Posterior cingulate gyrus (tissue), 11 donors: ENCODE measurements at places on chromosomes 2 and 18.

DNA sequence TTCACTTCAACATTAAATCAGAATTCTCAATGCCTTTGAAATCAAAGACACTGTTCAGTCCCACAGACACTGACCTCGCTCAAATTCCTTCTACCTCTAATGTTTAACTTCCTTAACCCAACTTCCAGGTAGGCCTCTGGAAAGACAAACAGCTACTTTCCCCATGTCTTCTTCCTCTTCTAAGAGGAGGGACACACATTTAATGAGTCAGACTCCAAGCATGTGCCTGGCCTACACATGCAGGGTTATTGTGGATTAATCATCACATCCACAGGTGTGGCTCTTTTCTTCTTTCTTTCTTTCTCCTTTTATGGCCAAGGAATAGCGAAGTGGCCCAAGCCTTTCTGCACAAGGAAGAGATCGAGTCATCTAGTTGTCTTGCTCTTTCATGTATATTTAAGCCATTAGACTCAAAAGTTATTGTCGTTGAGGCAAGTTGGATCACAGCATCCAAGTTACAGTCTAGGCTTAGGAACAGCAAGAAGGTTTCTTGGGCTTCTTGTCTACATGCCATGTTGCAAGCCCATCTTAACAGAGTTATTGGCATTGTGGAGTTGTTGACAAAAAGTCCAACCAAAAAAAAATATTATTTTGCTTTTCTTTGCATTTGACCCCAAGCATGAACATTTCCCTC lies 387.8 kb downstream of the IRS1 start:
- no peak for DNase-seq

DNA sequence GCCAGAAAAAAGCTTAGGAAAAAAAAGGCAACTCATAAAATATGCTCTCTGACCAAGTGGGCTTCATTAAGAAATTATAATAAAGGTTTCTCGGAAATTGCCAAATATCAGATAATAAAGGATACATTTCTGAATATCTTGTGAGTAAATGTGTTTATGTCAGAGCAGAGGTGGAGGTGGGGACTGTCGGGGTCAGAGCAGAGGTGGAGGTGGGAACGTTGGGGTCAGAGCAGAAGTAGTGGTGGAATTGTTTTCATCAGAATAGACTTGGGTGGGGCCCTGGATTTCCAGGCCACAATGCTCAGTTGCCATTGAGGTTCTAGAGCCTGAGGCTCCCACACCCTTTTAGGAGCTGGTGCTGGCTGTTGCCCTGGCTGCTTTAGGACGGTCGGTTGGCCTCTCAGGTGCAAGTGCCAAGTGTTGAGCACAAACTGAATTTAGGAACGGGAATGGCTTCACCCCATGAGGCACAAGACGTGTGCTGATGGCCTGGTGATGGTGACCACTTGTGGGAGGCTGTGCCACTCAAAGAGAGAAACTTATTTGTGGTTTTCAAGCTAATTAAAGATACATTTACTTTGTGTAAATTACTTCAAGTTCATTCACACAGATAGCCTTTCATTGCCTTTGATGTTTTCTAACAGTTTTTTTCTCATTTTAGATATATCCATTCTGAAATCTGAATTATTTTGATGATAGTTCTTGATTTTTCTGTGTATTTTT lies 131.5 kb downstream of the ATP9B start:
- peak; percentile 91 for DNase-seq

DNA sequence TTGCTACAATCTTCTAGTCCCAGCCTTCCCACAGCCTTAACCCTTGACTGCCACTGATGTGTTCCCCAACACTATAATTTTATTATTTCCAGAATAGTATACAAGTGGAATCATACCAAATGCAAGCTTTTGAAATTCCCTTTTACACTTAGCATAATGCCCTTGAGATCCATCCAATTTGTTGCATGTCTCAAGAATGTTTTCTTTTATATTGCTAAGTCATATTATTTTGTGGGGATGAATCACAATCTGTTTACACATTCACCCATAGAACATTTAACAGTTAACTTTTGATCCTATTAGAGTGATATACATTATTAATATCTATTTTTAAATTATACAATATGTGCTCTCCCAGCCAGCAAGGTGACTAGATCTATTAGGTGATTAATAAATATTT lies 74.3 kb upstream of the KYNU start:
- DNase-seq = no peak

GRCh38 chr2:166444306-166444705 lies 49.7 kb downstream of the SCN7A start:
- DNase-seq = no peak

DNA sequence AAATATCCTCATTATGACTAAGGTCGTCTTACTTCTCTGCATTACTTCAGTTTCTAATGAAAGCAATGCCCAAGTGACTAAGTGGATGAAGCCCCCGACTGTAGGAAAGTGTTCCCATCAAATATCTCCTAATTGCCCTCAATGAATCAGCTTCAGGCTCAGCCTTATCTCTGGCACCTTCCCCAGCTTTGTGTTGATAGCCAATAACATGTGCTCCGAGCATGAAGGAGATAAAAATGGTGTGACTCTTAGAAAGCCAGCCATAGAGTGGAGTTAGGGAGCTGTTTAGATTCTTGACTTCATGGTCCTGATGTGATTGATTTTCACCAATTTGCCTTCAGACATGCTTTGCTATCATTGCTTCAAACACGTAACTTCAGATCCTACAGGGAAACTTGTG lies 339.2 kb upstream of the NRP2 start:
- no peak for DNase-seq

- DNase-seq = no peak
These were observed 479 bp downstream of the IL1F10 start for GRCh38 chr2:113068249-113068648.

GRCh38 chr2:132252191-132252893 lies 90.6 kb upstream of the ANKRD30BL start:
- no peak for DNase-seq

GRCh38 chr2:210756855-210757254 lies 200.5 kb downstream of the CPS1 start:
- DNase-seq = no peak

DNA sequence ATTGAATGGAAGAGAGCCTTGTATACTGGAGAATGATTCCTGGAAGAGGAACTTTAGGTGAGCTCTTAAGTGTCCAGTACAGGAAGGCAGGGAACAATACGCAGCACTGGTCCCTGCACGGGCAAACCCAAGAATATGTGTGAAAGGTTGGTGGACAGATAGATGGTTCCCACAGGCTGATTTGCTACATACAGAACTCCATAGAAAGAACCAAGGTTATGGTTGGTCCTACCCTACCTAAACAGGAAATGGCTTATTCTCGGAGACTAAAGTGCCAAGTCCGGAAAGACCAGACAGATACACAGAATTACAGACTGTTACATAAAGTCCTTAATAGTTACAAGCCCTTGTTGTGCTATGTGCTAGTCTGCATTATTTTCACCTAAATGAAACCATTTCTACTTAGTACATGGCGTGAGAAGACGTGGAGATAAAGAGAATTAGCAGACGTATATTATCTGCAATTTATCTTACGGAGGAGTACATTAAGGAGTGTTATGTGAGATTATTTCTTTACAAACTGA lies 1.2 kb downstream of the REV1 start:
- no peak for DNase-seq

GRCh38 chr2:103823847-103824246 lies 1030.1 kb upstream of the POU3F3 start:
- DNase-seq = no peak

- DNase-seq = no peak
These were observed 95.3 kb downstream of the EVA1A start for GRCh38 chr2:75465317-75465984.

DNA sequence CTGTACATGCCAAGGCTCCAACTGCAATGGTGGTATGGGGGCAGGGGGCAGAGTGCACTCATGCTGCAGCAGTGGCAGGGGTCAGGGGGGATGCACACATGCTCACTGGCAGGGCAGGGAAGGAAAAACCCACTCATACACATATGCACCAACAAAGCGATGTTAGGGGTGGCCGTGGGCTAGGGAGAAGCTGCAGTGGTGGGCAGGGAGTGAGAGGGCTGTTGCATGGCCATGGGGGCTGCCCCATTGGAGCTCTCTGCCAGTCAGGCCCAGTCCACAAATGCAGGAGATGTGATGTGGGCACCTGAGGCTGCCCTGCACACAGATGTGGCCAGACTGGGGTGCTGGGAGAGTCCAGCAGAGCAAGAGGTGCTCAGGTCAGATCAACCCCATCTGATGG lies 238.1 kb upstream of the NXPH2 start:
- no peak for DNase-seq

GRCh38 chr2:26352892-26353291 lies 6.3 kb upstream of the ADGRF3 start:
- no peak for DNase-seq

- no peak for DNase-seq
These were observed 61.0 kb downstream of the MAP3K20 start for GRCh38 chr2:173136599-173136998.

GRCh38 chr2:8234757-8235374 lies 447.0 kb upstream of the ID2 start:
- no peak for DNase-seq

GRCh38 chr2:121260370-121261154 lies 24.4 kb downstream of the TFCP2L1 start:
- DNase-seq = no peak

DNA sequence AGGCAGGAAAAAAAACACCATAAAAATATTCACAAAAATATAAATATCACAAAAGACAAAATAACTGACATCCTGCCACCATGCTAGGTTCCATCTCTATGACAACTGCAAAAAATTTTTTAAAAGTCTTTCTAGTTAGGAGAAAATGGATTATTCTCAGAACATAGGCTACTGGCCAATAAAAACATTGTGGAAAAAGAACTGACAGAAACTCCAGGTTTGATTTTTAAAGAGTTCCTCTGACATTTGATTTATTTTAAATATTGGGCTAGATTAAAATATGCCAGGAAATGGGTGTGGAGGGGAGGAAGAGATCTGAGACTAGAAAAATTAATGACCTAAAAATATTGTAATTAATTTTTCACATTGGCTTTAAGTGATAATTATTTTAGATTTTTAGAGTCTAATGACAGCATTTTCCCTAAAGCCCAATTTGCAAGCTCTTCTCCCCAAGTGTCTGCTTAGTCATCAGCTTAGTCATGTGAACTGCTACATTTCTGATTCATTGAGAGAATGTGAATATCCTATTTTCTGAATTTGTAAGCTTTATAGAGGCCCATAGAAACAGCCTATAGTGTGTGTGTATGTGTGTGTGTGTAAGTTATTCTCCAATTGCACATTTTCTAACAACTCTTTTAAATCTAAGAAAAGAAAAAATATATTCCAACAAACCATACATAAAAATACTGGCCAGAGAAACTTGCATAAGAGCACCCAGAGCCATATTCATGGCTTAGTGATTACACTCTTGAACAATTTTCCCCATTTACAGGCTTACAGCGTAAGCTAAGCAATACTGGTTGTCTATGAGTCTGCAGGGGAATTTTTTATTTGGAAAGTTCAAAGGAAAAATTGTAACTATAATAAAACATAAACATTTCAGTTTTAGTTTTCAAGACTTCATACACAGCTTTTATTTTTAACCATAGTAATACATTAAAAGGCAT lies 48.4 kb downstream of the TMEFF2 start:
- DNase-seq = no peak

GRCh38 chr2:42171396-42171980 lies 2.3 kb downstream of the EML4 start:
- no peak for DNase-seq

GRCh38 chr2:28137221-28137620 lies 246.7 kb downstream of the BABAM2 start:
- DNase-seq = no peak

DNA sequence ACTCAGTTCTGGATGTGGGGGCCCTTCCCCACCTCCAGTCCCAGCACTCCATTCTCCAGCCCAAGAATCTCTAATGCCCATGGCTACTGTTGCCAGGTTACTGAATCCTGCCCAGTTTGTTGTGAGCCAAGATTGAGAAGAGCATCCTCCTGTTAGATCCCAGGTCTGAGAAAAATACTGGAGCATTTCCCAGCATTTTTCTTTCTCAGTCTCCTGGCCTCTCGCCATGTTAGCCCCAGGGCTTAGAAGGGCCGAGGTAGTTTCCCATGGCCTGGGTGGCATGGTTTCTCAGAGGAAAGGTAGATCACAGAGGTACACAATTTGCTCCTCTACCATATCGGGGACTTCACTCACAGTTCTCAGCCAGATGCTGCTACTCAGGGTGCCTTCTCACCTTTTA lies 135.7 kb downstream of the OTX1 start:
- no peak for DNase-seq

GRCh38 chr2:19667085-19667484 lies 234.7 kb downstream of the TTC32 start:
- no peak for DNase-seq

DNA sequence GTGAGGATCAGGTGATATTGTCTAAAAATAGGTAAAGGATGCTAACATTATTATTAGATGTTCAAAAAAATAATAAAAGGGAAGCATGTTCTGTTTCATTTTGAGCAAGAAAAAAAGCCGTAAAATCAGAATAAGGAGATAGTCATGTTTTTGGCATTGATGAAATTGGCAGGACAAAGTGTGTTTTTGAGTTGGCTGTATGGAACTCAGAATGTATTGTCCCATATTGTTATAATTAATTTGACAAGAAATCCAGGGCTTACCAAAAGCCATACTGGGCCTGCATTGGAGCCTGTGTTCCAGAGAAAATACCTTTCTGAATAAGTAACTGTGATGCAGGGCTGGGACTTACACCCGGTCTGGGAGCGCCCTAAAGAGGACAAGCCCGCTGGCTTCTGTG lies 232.0 kb downstream of the AGAP1 start:
- DNase-seq = no peak

- peak; percentile 97 for DNase-seq
These were observed at the start of gene VSNL1 for GRCh38 chr2:17540093-17540812. VSNL1 (plus strand) TSS chr2:17540696; CDS start chr2:17592075, 51,379 bp downstream.

DNA sequence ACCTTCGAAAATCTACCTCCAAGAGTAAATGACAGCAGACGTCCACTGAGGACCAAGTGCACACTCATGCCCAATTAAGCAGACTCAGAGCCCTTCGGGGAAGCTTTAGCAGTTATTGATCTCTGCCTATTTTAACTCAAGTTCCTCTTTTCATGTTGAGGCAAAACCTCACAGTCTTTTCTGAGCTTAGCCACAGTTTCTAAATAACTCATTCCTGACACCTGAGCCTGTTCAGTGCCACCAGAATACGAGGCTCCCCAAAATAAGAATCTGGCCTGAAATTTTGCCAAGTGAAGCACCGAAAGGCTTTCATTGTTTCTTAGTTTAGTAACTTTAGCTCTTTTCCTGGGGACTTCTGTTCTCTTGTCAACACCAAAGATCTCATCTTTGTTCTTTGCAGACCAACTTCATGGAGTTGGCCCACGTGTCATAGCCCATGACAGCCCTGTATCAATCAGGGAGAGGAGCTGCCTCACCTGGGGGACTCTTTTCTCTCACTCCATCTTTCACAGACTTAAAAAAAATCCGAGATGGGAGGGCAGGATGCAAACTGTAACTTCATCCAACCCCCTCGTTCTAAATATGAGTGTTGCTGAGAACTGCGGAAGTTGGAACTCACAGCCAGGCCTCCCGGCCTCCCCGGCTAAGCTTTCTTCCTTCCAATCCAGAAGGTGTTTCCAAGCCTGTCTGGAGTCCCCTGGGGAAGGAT lies 22.2 kb downstream of the INPP5D start:
- DNase-seq = no peak

- no peak for DNase-seq
These were observed 216.4 kb downstream of the BCL2 start for GRCh38 chr18:63102941-63103744.

GRCh38 chr18:55811925-55812324 lies 223.9 kb upstream of the TCF4 start:
- no peak for DNase-seq

- no peak for DNase-seq
These were observed 292.3 kb upstream of the CHAC2 start for GRCh38 chr2:53475321-53475720.

- DNase-seq = no peak
These were observed 89.0 kb upstream of the GALNT5 start for GRCh38 chr2:157168501-157168900.
